Activated gamma-delta T cell treated with anti-CD3 and anti-CD28 coated beads, Interleukin-2, amount 50 U/mL, for 16 hours (primary cell): ENCODE measurements at places on chromosomes 7 and 10.
A peak's percentile ranks its signal among the peaks of the same experiment; 100 is the strongest.

- peak; percentile 65 for DNase-seq
These were observed 3.9 kb downstream of the UBE2H start for GRCh38 chr7:129948877-129949291.

DNA sequence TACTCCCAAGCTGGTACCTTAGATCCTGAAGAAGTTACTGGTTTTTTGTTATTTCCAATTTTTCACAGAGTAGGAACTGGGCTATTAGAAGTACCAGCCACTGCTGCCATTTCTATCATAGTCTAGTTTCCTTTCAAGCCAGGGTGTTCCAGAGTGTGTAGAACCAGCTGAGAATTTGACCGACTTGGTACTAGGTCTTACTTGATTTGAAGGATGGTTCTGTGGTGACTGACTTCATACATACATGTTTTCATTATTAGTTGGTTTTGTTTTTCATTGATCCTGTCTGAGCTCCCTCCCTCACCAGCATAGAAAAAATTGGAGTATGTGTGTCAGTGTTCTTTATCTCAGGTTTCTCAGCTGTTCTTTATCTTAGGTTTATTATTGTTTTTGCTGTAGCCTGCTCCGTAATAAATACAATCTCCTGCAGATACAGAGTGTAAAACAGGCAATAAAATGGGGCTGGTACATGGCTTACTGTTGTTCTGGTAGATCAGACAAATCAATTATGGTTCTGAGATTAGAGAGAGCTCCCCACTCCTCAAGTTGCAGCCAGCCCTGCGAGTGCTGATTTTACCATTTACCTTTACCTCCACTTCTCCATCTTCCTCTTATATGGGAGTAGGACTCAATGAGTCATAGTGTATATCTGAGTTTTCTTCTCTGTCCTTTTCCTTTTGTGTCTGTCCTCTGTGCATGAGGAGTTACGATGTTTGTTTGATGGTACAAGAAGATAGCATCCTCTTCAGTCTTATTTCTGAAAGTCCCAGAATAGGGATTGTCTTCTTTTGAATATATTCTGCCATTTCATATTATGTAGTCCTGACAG is 122.6 kb downstream of the LRRC4 start:
- DNase-seq = no peak

DNA sequence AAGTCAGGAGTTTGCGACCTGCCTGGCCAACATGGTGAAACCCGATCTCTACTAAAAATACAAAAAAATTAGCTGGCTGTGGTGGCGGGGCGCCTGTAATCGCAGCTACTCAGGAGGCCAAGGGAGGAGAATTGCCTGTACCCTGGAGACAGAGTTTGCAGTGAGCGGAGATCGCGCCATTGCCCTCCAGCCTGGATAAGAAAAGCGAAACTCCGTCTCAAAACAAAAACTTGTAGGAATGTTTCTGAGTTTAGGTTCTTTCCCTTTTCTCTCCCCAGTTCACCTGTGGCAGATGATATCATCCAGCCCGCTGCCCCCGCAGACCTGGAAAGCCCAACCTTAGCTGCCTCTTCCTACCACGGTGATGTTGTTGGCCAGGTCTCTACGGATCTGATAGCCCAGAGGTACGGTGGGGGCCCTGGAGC is 138.8 kb upstream of the BTBD16 start:
- DNase-seq = no peak

GRCh38 chr7:68875857-68876256 is 722.4 kb upstream of the AUTS2 start:
- DNase-seq = no peak

GRCh38 chr7:135925210-135925609 is 51.9 kb downstream of the MTPN start:
- DNase-seq = no peak

DNA sequence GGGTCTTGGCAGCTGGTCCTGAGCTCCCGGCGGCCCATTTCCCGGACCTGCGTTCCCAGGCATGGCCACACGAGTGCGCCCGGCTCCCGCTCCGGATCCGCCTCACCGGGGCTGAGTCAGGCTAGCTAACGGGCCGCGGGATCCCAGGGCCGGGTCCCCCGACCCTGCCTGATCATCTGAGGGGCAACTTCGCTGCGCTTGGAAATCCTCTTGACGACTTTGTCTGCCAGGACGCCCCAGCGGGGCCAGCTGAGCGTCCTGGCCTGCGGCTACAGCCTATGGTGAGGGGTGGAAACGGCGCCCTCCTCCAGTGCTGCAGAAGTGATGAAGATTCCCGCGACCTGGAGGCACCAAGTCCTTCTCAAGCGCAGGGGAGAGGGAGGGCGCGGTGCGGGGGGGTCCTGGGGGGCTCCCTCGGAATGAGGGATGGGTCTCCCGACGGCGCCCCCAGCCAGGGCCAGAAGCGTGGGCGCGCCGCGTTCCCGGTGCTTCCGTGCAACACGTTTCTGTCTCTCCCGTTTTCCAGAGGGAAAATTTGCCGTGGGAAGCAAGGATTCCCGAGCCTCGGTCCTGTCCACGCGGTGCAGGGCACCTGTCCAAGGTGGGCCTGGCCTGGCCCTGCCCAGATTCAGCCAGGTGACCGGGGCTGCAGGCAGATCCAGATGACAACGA is 212.4 kb downstream of the CCSER2 start:
- peak; percentile 49 for DNase-seq

GRCh38 chr10:73905256-73906020 is 5.5 kb upstream of the PLAU start:
- no peak for DNase-seq

DNA sequence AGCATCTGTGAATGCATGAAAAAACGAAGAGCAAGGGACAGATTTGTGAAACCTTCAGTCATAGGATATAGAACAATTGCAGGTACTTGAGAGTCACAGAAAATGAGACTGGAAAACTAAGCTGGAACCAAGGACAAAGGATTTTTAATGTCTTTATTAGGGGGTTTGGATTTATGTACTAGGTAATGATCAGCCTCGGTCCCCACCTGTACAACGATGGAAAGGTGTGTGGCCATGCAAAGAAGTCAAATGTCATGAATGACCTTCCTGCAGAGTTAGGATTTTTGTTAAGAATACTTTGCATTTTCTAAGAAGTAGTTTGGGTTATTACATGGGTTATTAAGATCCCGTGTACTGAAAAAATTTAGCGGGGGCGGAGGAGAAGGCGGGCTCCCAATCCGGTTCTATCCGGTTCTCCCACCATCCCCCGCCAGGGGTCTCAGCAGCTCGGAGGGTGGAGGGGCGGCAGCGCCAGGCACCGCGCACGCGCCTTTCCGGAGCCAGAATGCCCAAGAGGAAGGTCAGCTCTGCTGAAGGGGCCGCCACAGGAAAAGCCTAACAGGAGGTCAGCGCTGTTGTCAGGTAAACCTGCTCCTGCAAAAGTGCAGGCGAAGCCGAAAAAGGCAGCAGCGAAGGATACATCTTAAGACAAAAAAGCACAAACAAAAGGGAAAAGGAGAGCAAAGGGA is 327.5 kb upstream of the PLXDC2 start:
- DNase-seq = no peak

- no peak for DNase-seq
These were observed 28.4 kb downstream of the MKI67 start for GRCh38 chr10:128097783-128098182.

DNA sequence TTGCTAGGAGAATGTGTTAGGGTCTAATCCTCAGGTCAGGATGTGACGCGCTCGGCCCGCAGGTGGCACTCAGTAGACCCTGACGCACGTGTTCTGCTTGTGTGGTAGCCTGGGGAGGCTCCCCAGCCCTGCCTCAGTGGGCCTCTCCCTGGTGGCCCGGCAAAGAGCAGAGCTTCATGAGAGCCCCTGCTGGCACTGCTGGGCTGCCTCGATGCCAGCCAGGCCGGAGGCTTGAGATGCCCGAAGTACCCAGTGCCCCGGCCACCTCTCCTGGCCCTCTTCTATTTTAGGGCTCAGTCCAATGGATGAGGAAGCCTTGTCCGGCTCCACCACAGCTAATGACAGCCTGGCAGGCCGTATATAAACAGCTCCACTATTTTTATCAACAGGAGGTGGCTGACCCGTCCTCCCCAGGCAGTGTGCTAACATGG is 42.0 kb downstream of the PRF1 start:
- DNase-seq = no peak

DNA sequence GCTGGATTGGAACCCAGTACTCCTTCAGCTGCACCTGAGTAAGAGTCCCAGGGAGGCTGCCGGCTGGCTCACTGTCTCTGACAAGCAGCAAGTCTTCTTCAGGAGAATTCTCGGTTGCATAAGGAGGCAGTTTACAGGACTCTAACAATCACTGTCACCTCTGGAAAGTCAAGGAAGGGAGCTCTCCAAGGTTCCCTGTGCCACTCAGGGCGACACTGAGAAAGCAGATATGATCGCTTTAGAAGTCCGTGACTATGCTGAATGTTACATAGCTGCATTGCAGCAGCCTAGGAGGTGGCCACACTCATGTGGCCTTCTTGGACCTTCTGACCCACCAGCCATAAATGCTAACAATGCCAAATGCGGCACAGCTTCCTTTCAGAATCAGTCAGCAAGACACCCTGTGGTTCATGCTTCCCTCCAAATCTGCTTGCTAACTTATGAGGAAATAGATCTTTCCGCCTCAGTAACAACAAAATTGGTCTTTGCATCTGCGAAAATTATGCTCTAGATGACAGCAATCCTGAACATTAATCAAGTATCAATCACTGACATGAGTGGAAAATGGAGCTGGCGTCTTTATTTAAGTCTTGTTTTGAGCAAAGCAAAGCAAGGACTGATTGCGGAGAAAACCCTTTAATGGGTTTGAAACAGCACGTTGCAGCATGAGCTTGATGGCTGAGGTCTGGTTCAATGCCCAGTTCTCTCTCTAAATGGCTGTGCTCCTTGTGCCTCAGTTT is 132.9 kb downstream of the ATXN7L1 start:
- no peak for DNase-seq

DNA sequence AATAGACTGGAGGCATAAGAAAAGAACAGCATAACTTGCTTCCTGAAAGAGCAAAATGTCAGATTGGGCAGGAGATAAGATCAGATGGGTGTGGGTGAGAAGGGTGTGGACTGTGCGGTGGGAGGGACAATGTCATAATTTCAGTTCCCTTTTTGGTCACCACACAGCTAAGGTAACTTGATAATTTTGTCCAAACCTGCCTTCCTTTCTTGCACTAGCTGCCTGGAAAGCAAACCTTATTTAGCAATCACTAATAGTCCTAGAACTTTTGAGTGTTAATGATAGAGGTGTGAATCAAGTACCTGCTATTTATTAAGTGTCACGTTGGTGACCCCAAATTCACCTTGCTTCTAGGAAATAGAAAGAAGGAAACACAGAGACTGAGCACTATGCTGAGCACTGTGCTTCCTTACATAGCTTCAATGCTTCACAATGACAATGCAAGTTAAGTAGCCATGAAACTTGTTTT is 72.4 kb upstream of the SP4 start:
- peak; percentile 38 for DNase-seq

GRCh38 chr7:38335492-38336147 is 62.2 kb upstream of the TARP start:
- DNase-seq = peak; percentile 74

GRCh38 chr10:24541239-24541753 is 182.4 kb downstream of the ARHGAP21 start:
- no peak for DNase-seq

DNA sequence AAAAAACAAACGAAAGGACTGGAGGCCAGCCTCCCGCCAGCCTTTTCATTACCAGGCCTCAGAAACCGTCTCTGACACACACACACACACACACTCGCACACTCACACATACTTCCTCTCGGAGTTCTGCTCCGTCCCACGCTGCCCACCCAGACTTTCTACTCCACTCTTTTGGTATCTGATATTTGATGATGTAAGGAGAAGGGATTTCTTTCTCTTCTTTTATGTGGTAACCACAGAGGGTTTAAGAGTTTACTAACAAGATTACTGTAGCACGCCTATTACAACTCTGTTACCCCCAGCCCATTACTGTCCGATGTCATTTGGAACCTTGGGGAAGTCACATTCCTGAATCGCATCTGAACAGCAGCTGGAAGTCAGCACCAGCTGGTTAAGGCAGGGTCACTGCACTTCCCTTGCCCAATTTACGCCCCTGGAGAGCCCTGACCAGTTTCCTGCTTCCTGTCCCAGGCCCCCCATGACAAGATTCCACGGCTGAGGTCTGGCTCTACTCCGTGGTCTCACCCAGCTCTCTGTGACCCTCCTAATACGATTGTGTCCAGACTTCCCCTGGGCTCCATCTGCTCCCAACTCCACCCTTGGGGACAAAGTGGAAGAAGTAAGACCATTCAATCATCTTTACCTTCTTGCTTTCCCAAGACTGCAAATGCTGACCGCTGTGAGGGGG is 1.1 kb downstream of the DENND2A start:
- DNase-seq = no peak

DNA sequence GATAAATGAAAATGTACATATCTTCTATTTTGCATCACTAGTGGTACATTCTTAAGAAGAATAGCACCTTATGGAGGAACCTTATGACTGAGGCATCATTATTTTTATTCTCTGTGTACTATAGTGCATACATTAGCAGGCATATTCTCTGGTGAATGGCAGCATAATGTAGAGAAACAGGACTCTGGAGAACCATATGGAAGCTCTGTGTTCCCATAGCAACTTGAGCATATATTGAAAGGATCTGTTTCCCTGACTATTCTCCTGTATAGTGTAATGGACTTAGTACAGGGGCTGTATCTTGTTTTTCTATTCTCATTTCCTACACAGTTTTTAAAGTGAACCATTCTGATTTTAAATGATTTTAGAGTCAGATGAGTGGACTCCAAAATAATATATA is 128.4 kb upstream of the SMIM30 start:
- no peak for DNase-seq

DNA sequence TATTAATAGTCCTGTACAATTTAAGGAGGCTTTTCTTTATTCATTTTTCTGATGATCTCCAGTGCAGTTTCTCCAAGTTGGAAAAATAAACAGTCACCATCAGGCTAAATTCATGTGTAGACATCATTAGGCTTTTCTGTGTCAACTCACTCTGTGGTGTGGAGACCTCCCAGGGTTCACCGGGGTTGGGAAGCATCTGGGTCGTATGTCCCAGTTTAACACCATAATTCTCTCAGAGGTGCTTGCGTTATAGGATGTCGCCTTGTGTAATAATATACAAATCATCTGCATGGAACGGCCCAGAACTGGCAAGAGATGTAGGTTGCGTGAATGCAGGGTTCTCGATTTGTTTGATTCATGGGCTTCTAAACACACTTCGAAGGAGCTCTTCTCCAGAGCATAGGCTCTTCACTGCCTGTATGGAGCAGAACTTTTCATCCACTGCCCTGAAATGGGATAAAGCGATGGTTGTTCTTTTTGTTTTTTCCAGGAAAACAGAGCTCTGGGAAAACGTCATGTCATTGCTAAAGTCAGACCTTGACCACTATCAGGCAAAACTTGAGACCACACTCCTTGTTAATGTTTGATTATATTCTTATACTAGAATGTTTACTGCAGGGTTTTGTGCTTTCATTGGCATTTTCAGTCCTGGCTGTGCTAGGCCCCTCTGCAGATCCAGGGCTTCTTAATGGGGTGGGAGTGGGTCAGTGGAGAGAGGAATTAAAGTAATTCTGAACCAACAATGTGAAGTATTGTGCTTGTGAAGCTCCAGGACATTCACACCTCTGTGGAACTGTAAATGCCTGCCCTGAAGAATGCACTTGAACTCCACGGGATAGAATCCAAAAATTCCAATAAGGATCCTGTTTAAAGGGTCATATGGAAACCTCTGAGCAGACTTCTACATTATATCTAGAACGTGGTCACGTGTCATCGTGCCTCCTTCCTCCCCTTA is 172.8 kb downstream of the TRIL start:
- DNase-seq = no peak
